Activated CD4-positive, alpha-beta T cell treated with anti-CD3 and anti-CD28 coated beads, Interleukin-2, amount 10 ng/mL, durations not matched to agents 24 days and 14 days (primary cell): ENCODE measurements at places on chromosomes 6 and 20. TPM values are rescaled to one million over a fixed set of nuclear protein-coding genes. Genes with fewer than 3 reads are reported as not detected.
A peak's percentile ranks its signal among the peaks of the same experiment; 100 is the strongest.

- H3K4me1 ChIP-seq, result no peaks in the 10 kb centered on the region
- no peaks in the 10 kb centered on the region for H3K36me3 ChIP-seq
- H3K4me3 ChIP-seq, result no peak overlapping the region
- DNase-seq, result no peak
These were observed 83.0 kb downstream of the SNX5 start for GRCh38 chr20:17885544-17885943.

- H3K27ac ChIP-seq, result no peak overlapping the region
- DNase-seq, result no peak
- peaks cover 26% of the 10 kb centered on the region for H3K4me1 ChIP-seq
- H3K4me3 ChIP-seq, result no peak overlapping the region
- no peaks in the 10 kb centered on the region for H3K27me3 ChIP-seq
These were observed 20.7 kb upstream of the TBC1D22B start for GRCh38 chr6:37236921-37237320.

- no peak overlapping the region for H3K4me3 ChIP-seq
- H3K4me1 ChIP-seq, result no peaks in the 10 kb centered on the region
- H3K27me3 ChIP-seq, result peaks cover 20% of the 10 kb centered on the region
- DNase-seq, result peak; percentile 31
- H3K27ac ChIP-seq, result no peak overlapping the region
These were observed 37.9 kb upstream of the BEND6 start for GRCh38 chr6:56916849-56917551.

DNA sequence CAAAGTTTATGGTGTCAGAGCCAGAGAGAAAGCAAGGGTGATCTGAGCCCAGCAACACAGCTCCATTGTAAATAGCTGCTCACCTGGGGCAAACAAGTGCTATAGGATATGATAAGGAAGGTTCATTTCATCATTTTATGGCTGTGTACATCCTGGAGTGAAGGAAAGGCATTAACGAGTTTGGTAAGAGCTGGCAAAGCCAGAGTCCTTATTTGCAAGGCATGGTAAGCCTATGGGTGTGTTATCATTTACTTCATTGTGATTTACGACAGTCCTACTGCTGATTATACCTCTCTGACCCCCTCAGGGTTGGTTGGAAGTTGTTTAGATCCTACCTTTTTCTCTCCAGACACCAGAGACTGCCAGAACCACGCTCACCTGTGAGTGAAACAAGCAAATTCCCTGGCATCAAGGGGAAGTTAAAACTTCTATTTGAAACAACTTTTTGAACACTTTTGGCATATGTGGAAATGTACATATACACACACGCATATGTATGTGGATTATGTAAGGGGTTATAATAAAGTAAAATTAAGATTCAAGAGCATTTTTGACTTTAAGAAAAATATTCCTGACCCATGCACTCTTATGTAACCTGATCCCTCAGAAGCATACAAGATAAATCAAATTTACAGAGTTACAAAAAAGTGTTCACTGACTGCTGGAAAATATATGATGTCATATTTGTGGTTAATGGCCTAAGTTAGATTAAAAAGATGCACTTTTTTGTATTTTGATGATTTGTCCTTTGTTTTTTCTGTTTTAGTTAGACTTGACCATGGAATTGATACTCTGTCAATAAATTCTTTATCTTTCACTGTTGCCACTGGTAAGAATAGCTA, 40.4 kb upstream of the EDN1 start:
- H3K27ac ChIP-seq, result no peak overlapping the region
- DNase-seq, result no peak
- H3K4me1 ChIP-seq, result no peaks in the 10 kb centered on the region
- peaks cover 37% of the 10 kb centered on the region for H3K27me3 ChIP-seq
- no peaks in the 10 kb centered on the region for H3K36me3 ChIP-seq

The NNAT gene
- total RNA-seq, result 0.16 TPM in 1 of 2 replicates, not detected in the other

DNA sequence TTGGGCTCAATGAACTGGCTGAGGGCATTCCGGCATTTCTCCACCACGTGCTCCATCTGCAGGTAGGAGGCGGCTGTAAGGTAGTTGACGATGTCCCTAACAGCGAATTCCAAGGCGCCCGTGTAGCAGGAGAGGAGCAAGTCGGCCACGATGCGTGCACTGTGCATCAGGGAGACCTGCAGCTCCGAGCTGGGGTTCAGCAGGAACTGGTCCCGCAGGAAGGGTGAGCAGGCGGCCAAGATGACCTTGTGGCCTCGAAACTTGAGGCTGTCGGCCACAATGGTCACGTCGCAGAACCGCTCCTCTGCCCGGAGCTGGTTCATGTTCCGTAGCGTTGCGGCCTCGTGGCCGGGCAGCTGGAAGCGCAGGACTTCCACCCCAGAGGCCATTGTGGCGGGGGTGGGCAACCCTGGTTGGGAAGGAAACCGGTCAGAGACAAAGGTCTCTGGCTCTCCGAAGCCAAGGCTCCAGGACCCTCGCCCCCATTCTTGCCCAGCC, 920 bp downstream of the ZBTB12 start:
- peaks cover 35% of the 10 kb centered on the region for H3K4me1 ChIP-seq
- H3K27ac ChIP-seq, result peak overlapping the region; percentile 41
- peaks cover 6% of the 10 kb centered on the region for H3K36me3 ChIP-seq
